ENCODE measurements at places on chromosomes 6 and 20.

GRCh38 chr6:104282581-104282980, 577.1 kb downstream of the HACE1 start:
- DNase-seq, result no peak

- DNase-seq, result no peak
Measured at GRCh38 chr6:169857343-169858292, 106.2 kb downstream of the ERMARD start.

GRCh38 chr6:16126861-16127260, 2.0 kb upstream of the MYLIP start:
- DNase-seq, result no peak

DNA sequence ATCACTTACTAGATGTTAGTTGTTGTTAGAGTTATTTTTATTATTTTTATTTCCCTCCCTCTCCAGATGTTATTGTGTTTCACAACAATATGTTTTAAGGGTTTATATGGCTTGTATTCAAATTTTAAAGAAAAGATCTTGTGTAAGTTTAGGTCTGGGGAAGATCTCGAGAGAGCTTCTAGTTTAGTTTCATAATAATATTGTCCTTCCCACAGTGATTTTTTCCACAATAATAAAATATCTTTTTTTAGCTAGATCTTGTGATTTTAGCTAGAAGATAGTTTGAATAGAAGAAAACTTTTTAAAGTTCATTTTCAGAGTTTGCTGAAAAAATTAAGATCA, 55.0 kb downstream of the ADGRG6 start:
- DNase-seq, result no peak

DNA sequence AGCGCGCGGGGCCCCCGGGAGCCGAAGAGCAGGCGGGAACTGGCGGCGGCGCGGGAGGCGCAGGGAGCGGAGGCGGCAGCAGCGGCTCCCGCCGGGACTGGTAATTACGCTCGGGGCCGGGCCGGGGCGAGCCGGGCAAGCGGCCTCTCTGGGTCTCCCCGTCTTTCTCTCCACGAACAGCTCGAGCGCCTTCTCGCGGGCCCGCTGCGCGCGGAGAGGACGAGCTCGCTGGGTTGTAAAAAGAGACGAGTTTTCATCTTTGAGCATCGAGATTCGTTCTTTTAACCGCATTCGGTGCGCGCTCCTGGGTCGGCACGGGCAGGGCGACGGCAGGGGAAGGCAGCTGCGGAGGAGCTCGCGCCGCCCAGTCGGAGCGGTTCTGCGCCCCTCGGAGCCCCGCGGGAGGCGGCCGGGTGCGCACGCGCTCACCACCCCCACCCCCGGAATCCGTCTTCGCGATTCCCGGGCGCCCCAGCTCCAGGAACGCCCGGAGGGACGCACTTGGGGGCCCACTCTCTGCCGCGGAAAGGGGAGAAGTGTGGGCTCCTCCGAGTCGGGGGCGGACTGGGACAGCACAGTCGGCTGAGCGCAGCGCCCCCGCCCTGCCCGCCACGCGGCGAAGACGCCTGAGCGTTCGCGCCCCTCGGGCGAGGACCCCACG, 38.0 kb downstream of the YTHDF1 start:
- no peak for DNase-seq

- DNase-seq, result no peak
Measured at GRCh38 chr6:76861403-76861802, 601.9 kb downstream of the HTR1B start.

DNA sequence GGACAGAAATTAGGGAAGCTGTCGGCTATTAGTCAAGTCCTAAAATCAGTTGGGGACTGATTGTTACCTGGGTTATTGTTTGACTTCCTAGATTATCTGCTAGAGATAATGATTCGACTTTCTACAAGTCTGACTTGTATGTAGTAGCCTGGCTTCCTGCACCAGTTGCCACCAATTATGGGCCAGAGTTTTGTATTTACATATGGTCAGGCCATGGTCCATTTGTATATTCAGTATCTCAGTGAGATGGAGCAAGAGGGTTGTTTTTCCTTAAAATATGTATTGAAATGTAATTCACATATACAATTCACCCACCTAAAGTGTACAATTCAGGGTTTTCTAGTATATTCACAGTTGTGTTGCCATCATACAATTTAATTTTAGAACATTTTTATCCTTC, 130.6 kb upstream of the PHACTR3 start:
- no peak for DNase-seq

- DNase-seq, result no peak
Measured at GRCh38 chr20:37941332-37941731, 38.4 kb downstream of the VSTM2L start.

DNA sequence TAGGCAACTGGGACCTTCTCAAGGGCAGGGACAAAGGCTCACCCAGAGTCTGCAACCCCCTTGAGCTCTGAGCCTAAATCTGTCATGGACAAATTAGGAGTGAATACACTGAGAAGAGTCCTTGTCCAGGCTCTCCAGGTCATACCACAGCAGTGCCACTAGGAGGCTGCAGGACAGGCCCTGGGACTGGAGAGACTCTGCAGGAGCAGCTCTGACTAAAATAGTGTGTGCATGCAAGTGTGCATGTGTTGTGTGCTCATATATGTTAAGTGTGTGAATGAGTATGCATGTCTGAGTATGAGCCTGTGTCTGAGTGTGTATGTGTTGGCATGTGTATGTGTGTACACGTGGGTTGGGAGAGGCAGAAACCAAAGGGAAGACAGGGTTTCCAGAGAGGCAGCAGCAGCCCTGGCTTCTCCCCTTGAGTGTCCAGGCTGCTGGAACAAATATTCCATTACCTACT, 27.1 kb downstream of the MRPL14 start:
- peak; percentile 31 for DNase-seq

Measured in fibroblast of mammary gland (primary cell).